ENCODE measurements at places on chromosomes 1 and 21. TPM values are rescaled to one million over a fixed set of nuclear protein-coding genes. Genes with fewer than 3 reads are reported as not detected.

The PDC gene
- total RNA-seq = 0.28 TPM

The TMPRSS3 gene
- not detected for total RNA-seq

The FCRL3 gene
- total RNA-seq = not detected

The CTH gene
- total RNA-seq = 7.1 TPM

The RCAN3 gene
- 1.8 TPM for total RNA-seq

The HLX gene
- total RNA-seq = 6.4 TPM

The KRTAP19-1 gene
- not detected for total RNA-seq

The ZSWIM5 gene
- total RNA-seq = 1.9 TPM

Measured in smooth muscle cell of bladder (primary cell).